ENCODE measurements at places on chromosomes 1 and 21. TPM values are rescaled to one million over a fixed set of nuclear protein-coding genes. Genes with fewer than 3 reads are reported as not detected.

Gene PTPRU
- total RNA-seq, result 4.2 TPM

Gene LEFTY1
- total RNA-seq, result under 0.01 TPM

Gene LCE1C
- not detected for total RNA-seq

Gene CFHR5
- not detected for total RNA-seq

Gene KIF26B
- 0.32 TPM for total RNA-seq

Gene OR2L13
- not detected for total RNA-seq

Gene C1orf167
- total RNA-seq, result not detected

Gene LCE6A
- total RNA-seq, result not detected

All from epithelial cell of umbilical artery (primary cell).